NCI-H446 (cell line): ENCODE measurements at places on chromosomes 16 and 17.

GRCh38 chr16:54932737-54933254 lies 2.1 kb downstream of the IRX5 start:
- DNase-seq = no peak

- no peak for DNase-seq
Measured at GRCh38 chr16:65751622-65752521, 614.6 kb upstream of the CDH5 start.

GRCh38 chr17:51537996-51538550 lies 277.7 kb downstream of the UTP18 start:
- no peak for DNase-seq

DNA sequence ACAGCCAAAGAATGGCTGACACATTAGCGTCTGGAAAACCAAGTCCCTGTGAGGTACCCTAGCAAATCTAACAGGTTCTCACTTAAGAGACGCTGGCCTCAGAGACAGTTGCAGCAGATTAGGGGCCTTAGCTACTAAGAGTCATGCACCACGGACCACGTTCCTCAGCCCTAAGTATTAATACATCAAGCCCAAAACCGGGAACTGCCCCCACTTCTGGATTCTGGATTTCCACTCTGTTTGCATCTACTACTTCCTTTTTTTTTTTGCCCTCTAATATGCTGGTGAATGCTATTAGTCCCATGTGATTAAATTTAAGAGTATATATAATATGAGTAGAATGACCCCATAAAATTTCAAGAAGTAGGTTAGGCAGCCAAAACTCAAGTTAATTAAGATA lies 775 bp upstream of the TERB1 start:
- DNase-seq = no peak

DNA sequence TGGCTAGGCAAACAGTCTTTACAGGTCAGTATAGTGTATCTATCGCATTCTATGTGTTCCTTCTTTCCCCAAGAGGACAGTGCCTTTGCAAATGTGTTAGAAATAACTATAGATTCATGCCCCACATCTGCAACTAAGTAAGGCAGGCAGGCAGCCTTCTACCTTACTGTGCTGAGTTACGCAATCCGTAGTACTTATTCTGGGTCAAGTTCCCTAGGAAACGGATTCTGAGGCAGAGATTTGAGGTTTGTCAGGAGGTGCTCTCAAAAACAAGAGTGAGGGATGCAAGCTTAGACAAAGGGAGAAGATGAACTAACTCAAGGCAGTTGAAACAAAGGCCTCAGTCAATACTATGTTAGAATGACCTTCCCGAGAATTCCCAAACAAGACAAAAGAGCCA lies 12.7 kb upstream of the ANKFY1 start:
- DNase-seq = no peak

DNA sequence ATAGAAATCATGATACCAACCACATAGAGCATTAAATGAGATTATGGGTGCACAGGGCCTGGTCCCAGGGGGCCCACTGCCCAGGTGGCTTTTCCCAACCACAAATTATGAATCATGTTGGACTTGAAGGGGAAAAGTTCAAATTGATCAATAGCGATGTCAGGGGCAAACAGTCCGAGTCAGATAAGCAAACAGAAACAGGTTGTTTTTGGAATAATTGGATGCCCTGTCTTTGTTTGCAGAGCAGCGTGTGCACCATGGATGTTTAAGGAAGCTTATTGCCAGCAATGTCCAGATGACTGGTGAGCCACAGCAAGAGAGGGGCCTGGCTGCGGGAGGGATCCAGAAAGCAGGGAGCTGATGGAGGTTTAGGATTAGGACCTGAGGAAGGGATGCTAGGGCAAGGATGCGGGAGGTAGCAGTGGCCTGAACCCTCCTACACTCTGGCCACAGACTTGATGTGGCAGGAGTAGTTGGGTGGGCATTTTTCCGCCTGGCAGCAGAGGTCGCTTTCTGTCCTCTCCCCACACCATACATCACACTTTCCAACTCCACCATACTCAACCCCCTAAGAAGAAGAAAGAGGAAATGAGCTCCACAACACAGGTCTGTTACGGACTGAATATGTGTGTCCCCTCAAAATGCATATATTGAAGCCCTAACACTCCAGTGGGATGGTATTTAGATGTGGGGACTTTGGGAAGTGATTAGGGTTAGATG lies 266.4 kb upstream of the RPL38 start:
- no peak for DNase-seq
